ENCODE measurements at places on chromosomes 2 and 18.

DNA sequence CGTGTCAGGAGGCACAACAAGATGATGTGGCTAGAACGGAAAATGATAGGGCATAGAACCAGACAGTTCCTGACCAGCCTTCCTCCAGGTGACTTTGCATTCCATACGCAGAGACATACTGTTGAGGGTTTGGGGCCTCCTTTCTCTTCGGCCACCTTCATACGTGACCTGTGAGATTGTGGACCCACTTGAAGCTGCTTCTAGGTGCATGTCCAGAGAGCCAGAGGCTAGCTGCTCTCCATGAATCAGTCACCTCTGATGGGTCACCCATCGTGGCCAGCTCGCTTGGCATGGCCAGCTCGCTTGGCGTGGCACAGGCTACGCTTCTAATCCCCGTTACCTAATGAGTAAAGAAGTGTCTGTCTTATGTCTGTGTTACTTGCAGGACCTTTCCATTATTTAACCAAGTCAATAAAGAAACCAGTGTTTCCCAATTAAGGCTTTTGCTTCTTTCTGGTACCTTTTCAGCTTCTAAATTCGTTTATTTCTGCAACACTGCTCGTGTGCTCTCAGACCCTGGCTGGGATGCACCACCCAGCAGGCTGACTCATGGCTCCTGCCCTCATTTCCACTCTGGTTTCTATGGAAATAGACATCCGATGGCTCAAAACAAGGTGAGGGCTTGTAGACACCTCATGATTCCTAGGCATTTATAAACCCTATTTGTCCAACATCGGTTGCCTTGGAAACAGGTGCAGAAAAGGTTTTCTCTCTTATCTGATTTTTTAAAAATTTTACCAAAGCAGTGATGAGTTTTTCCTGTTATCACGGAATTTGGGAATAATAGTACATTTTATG is 86.7 kb upstream of the B3GNT7 start:
- DNase-seq, result no peak

DNA sequence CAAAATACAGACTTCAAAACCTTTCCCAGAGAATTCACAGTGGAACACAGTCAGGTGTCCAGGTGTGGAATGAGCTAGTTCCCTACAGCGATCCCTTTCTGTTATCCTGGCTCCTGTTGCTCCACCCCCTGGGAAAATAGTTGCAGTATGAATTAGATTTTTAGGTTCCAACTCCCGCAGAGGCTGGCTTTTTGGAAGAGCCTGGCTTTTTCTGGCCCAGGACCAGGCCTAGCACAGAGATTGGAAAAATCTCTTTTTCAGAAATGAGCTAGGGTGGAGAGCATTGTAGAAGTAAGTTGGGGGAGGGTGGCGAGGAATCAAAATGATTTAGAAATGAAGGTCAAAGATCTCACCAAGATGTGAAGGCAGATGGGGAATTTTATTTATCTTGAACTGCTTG is 27.1 kb downstream of the COL5A2 start:
- DNase-seq, result no peak

- no peak for DNase-seq
Measured at GRCh38 chr18:25630682-25631081, 278.7 kb upstream of the ZNF521 start.

DNA sequence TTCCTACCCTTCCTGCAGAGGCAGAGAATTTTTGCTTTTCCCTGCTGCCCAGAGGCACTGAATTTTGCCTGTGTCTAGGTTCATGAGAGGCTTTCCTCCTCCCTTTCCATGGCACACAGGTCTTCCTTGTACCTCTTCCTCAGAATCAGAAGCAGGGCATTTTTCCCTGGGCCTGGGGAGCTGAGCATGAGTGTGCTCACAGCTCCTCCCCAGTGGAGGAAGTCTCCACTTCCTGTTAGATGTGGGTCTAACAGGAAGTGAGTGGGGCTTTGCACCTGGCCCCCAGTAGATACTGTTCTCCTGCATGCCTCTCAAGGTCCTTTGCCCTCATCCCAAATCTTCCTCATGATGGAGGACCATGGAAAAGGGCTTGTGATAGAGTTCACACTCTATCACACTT is 297.2 kb upstream of the FIGN start:
- no peak for DNase-seq

DNA sequence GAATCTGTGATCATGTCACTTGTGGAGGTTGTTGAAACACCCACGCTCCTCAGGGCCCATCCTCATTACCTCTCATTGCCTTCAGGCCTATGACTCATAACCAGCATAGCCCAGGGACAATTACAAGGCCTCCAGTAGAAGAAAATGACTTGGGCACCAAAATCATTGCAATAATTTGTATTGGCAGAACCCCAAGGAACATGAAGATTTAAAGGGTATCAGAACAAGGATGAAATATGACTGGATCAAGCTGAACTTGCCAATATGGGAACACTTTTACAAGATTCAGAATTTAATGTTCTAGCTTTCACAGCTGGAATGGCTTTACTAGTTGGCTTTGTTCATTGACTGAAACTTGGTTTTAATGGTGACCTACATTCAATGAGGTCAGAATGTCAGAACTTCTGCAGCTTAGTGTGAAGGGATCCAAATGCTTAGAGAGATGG is 156.4 kb downstream of the COPS8 start:
- DNase-seq, result no peak

DNA sequence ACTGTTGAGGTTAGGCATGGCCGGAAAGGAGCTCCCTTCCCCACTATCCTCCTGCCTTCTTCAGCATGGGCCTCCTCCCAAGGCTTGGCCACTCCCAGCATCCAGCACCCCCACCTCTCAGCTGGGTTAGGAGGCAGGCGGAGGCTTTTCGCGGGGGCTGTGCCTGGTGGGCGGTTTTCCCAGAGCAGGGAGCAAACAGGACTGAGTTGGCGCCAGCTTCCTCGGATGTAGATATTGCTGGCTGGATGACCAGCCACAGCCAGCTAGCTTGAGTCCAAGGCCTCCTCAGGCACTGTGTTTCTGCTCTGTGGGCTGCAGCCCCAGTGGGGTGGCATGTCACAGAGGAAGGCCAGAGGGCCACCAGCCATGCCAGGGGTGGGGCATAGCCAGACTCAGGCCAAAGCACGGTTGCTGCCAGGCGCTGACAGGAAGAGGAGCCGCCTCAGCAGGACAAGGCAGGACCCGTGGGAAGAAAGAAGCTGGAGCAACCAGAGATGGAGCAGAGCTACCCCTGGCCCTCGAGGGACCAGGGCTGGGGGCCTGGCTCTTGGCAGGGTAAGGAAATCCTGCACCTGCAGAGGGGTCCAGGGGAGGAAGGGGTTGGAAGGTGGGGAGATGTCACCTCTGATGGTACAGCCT is at the start of gene TCF23:
TCF23 (plus strand) TSS at position 204 of the 639 bp plus-strand sequence; CDS start at position 334, 130 bp downstream.
- DNase-seq, result no peak

GRCh38 chr18:13481820-13482617 is 244.3 kb downstream of the FAM210A start:
- DNase-seq, result no peak

DNA sequence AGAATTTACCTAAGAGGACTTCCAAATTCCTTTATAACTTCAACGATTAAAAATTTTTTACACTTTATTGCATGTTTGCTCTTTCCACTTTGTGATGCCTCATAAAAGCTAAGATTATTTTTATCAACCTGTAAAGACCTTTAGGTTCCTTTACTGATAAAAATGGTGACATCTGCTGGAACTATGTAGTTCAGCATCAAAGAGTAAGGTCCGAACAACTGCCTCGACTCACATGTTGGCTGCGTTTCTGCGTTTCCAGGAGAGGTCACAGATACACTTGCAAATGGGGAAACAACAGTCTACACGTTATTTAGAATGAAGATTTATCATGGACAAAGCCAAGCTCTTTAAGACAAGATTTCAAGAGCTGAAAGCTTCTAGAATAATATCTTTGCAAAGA is 18.8 kb upstream of the TMX3 start:
- no peak for DNase-seq

DNA sequence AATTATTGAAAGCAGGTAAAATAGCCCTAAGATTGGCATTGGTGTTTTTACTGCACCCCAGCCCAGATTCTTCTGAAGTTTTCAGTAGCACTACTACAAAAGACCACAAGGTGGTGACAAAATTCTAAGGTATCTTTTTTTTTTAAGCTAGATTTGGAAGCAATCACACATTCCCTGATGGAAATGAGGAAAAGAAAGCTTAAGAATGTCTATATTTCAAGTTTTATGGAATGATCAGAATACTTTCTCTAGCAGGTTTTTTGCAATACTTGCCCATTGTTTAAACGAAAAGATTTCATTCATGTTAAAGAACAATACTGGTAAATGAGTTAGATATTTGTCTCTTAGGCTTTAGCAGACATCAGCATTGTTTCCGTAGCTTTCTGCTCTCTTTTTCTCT is 32.1 kb upstream of the ZNF638 start:
- DNase-seq, result peak; percentile 32

- DNase-seq, result no peak
Measured at GRCh38 chr2:197633109-197633657, 42.2 kb downstream of the RFTN2 start.

DNA sequence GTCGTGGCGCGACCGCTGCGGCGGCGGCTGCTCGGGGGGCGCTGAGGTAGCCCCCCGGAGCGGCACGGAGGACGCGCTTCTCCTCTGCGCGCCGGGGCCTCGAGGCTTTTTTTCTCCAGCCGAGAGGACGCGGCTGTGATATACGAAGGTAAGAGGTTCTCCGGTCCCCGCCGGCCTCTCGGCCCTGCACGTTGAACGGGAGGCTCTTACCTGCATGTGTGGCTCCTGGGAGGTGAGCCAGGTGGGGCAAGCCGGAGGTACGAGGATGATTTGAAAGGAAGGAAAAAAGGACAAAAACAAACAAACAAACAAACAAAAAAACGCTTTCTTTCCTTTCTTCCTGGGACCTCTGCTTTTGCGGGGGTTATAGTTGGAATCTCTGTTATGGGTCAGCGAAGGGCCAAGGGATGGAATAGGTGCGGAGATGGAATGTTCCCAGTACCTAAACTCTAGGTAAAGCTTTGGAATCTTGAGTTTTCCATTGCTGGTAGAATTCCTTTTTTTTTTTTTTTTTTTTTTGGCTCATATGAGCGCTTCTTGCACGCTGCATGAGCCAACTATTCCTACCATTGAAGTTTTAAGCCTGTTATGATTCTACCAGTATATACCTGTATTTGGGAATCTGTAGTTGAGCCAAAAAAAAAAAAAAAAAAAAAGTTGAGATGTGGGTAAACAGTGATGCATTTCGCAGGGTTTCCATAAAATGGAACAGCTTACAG is 674 bp downstream of the PTPN4 start:
- no peak for DNase-seq

GRCh38 chr18:1965541-1965940 is 605.8 kb downstream of the METTL4 start:
- DNase-seq, result no peak

DNA sequence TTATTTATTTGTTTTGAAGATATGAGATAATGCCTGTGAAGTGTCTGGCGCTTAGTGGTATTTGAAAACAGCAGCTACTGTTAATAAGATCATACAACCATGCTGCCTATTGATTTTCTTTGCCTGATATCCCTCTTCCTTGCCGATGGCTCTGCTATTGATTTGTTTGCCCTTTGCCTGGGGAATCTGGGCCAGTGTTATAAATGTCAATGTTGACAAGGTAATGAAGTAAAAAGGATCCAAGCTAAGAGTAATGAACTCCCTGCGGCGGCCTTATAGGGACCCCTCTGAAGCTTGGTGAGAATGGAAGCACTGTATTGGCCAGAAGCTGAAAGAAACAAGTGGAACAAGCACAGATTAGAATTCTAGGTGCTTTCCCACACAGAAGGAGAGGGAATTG is 854.6 kb downstream of the CNTNAP5 start:
- no peak for DNase-seq

DNA sequence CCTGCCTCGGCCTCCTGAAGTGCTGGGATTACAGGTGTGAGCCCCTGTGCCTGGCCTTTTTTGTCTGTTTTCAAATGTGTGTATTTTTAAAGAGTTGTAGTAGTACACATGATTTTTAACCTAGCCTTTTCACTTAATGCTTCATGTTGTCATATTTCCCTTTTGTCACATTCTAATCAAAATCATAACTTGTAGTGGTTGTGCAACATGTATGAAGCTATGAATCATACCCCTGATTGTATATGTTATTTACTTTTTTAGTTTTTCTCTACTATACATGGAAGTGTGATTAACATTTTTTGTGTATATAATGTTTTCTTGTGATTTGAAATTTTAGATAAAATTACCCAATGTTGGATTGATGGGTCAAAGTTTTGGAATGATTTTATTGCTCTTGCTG is 8.5 kb downstream of the GEN1 start:
- no peak for DNase-seq

DNA sequence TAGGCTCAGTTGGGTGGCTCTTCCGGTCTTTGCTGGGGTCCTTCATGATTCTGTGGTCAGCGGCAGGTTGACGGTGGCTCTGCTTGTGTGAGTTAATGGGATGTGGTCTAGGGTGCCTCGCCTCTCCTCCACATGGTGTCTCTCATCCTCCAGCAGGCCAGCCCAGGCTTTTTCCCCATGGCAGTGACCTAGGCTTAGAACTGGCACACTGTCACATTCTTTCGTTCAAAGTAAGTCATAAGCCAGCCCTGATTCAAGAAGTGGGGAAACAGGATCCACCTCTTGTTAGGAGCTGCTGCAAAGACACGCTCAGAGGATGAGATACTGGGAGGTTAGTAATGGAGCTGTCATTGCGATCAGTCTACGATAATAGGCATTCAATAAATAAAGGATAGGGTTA is 46.0 kb upstream of the CTIF start:
- DNase-seq, result no peak

All from COLO829 (cell line).